Posterior cingulate gyrus (tissue), 11 donors: ENCODE measurements at places on chromosomes 3 and 15.

DNA sequence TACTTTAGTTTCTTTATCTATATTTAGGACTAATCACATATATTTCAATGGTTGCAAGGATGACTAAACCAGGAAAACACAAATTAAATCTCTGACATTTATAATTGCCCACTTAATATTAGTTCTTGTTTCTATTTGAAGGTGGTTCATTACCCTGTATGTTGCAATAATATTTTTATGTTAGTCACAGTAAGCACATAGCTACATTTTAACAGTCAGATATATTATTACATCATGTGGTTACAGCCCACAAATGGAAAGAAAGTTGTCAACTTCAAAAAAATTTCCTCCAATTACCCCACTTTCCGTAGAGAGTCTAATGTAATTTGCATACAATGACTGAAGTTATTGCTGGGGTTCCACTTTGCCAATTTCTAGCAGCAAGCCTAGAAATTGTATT is 114.6 kb downstream of the TUSC7 start:
- no peak for DNase-seq

- DNase-seq, result no peak
Measured at GRCh38 chr3:6921876-6922275, 61.0 kb downstream of the GRM7 start.

DNA sequence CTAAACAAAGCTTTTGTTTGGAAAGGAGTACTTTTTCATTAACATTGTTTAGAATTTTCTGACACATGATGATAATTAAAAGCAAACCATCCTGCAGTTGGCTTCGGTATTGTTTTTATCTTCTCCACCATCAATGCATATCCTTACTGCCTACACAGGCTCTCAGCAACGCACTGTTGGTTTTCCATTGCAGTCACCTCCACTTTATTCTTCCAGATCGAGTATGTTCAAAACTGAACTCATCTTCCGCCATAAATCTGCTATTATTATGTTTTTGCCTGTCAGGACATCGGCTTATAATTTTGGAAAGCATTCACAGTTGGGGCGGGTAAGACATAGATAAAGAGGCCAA is 589 bp upstream of the SENP5 start:
- DNase-seq, result no peak

GRCh38 chr15:78272776-78273175 is 8.4 kb downstream of the DNAJA4 start:
- DNase-seq, result no peak

DNA sequence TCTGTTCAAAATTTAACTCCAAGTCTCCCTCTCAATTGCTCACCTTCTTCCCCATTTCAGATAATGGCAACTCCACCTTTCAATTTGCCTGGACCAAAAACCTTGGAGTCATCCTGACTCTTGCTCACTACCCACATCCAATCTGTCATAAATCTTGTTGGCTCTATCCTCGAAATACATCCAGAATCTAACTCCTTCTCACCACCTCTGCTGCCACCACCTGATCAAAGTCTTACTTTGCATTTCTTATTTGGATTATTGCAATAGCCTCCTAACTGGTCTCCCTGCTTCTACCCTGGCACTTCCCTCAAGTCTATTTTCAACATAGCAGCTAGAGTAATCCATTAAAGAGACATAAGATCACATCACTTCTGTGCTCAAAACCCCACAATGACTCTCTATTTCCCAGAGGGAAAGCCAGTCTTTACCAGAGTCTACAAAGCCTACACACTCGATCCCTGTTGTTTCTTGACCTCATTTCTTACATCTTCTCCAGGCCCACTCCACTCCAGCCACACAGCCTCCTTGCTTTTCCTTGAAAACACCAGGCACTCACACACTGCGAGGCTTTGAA is 86.6 kb downstream of the GPR156 start:
- no peak for DNase-seq

- no peak for DNase-seq
Measured at GRCh38 chr15:63439536-63440264, 58.1 kb upstream of the CA12 start.

DNA sequence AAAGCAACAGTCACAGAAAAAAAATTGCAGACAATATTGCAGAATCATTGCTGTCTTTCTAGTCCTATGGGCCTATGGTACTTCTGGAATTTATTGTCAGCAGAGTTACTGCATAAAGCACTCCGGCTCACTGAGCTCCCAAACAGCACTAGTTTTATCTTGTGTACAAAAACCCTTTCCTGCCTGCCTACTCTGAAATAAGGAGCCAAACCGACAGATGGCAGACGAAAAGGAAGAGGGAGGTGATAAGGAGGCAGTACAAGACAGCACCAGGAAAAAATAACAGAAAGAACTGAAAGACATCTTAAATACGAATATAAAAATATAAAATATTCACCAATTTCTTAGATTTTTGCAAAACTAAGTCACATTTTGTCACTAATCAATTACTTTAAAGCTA is 15.6 kb downstream of the HERC1 start:
- peak; percentile 12 for DNase-seq

DNA sequence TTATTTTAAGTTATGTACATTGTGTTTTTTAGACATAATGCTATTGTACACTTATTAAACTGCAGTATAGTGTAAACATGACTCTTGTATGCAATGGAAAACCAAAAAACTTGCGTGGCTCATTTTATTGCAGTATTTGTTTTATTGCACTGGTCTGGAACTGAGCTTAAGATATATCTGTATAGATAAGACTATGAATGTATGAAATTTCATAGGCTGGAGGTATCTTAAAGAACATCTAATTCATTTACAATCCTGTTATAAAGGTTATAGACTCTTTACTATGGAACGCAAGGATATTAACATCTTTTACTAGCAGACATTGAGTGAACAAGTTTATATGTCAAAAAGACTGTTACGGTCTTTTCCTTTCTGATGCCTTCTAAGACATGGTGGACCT is 459.4 kb downstream of the IL5RA start:
- DNase-seq, result no peak

- DNase-seq, result no peak
Measured at GRCh38 chr3:128965280-128965679, 28.6 kb downstream of the CFAP92 start.

DNA sequence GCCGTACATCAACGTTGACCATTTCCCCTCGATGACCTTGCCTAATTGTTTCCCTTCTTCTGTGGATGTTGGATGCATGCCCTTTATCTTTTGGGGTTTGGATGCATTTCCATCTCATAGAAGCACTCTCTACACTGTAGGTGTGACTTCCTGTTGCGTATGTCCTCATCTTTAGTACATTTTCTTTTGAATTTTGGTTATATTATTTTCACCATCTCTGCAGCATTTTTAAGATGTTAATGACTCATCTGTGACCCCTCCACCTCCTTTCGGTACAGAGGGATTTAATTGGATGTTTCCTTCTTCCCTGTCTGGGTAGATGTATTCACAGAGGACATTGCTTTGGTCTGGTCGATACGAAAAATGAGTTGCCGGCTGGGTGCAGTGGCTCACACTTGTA is 172.1 kb downstream of the APBA2 start:
- DNase-seq, result no peak

GRCh38 chr15:64071931-64072765 is 21.5 kb downstream of the CIAO2A start:
- no peak for DNase-seq

DNA sequence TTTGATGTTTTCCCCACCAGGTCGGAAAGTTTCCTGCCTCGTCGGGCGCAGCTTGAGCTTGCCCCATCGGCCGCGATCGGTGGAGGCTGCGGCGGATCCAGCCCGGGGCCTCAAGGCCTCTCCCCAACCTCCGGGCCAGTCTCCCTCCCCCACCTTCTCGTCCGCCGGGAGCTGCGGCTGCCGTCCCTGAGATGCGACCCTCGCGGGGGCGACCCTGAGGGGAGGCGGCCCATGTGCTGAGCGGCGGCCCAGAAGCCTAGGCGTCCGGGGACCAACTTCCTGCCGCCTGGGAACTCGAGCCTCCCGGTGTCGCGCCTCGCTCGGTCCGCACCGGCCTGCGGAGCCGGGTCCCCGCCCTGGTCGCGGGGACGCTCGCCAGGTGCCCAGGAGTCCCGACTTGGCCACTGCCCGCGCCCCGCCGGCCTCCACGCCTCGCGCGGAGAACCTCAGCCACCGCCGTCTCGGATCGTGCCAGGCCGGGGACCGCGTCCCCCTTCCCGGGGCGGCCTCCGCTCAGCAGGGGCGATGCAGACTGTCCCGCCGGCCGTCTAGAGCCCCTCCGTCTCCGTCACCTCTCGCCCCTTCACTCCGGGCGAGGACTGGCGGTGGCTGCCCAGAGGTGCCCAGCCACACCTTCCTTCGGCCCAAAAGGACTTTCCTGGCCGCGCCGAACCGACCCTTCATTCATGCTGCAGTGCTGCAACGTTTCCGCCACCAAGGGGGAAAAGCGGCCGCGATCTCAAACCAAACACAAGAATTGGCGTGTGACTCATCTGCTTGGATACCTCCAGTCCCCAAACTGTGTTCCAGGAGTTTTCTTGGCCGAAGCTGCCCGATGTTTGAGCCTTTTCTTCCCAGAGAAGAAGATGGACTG is 656 bp downstream of the SLMAP start:
- DNase-seq, result peak; percentile 22

DNA sequence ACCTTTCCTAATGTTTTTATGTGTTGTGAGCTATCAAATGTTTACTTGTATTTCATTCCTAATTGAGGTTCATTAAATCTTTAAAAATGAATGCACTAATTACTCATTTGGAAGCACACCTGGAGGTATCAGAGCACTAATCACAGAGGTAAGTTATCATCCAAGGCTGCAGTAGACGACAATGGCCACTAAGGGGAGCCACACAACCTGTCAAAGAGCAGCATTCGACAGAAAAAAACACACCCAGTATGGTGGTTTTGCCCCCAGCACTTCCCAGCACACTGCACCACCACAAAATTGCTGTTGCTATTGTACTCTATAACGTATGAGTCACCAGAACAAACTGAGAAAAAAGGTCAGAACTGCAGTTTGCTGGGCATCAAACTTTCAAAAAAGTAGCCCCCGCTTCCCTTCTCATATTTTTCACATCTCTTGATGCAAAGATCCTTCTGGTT is 205.9 kb upstream of the IGF1R start:
- DNase-seq, result no peak

DNA sequence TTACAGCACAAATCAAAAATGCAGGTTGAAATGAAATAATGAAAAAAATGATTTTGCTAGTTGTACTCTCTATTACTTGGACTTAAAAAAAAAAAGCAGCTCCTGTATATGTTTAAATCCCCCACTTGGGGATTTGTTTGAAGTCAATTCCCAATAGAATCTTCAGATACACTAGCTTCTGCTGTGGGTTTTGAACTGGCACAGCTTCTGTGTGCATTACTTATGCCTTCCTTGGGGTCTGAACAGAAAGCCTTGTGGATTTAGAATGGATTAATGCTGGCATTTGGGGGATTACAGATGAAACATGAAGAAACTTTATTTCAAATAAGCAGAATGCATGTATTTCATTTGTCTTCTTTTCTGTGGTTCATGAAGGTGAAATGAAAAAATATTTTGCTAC is 513.2 kb upstream of the TBL1XR1 start:
- no peak for DNase-seq

GRCh38 chr15:43776101-43776717 is 557 bp downstream of the ELL3 start:
- DNase-seq, result no peak

- DNase-seq, result no peak
Measured at GRCh38 chr3:188085584-188086560, 68.1 kb upstream of the LPP start.

DNA sequence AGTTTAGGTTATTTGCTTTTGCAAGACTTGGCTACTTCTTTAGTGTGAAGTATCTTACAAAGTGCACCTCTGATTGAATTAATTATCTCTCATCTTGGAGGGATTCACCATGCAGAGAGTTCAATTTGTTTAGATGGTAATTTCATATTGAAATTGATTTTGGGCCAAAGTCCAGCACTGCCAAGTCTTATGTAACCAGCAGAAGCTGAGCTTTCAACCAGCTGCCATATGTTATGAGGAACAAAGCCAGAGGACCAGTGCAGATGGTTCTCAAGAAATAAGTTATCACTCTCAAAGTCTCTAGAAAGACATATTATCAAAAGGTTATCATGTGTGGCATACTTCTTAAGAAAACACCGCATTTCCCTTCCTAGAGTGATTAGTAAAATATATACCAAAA is 29.0 kb downstream of the ABHD6 start:
- no peak for DNase-seq

DNA sequence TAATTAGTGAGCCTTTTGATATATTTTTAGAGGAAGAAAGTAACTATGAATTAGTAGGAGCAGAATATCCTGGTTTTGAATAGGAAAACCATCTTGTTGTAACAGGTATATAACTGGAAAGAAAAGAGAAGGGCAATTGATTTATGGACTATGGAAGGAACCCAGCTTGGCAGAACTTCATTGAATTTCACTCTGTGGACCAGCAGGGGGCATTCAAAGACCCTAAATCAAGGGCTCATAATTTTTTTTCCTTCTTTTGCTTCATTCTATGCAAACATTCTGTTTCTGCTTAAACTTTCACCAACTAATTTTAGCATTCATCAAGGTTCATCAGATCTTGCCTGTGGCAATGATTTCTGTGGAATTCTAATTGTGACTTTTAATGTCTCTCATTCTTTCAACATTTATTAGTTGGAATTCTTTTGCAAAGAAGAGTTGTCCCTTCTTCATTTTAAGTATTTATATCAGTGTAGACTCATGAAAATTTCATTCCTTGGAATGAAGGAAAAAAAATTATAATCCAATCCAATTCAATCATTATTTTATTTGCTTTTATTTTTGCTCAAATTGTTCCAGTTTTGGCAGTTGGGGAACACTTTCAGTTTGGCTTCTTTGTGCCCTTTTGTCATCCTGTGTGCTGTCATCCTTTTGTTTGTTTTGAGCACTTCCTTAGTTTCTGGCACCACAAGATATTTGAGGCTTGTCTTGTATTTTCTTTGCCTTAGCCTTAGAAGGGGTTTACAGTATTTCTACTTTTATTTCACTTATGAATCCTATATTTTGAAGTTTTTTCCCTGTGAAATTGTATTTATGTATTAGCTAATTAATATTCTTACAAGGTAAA is 30.4 kb downstream of the NXPE3 start:
- DNase-seq, result no peak

- DNase-seq, result no peak
Measured at GRCh38 chr15:41215708-41216107, 14.8 kb downstream of the EXD1 start.

GRCh38 chr3:50447290-50447840 is 56.1 kb downstream of the CACNA2D2 start:
- DNase-seq, result no peak

DNA sequence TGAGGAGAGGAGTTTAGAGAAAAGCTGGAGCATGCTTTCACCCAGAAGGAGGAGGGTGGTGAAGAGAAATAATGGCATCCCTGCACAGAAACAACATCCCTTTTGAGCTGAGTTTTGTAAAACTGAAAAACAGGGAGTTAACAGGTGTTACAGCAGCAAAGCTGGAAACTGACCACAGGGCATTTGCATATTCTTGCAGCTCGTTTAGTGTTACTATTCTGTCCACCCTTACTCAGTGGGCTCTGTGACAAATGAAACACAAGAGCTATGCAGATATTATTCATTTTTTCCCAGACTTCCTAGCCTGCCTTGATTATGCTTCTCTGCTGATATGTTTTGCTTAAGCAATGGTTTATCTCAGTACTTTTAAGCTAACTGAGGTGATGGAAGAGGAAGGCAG is 272.0 kb downstream of the NEK10 start:
- no peak for DNase-seq
